ENCODE measurements at places on chromosomes 11 and 22.

- DNase-seq: peak; percentile 26
Measured at GRCh38 chr22:37486224-37486845, at the start of gene MFNG. TSS of gene MFNG (minus strand) at chr22:37486384. CDS start at chr22:37486177, 207 bp downstream.

DNA sequence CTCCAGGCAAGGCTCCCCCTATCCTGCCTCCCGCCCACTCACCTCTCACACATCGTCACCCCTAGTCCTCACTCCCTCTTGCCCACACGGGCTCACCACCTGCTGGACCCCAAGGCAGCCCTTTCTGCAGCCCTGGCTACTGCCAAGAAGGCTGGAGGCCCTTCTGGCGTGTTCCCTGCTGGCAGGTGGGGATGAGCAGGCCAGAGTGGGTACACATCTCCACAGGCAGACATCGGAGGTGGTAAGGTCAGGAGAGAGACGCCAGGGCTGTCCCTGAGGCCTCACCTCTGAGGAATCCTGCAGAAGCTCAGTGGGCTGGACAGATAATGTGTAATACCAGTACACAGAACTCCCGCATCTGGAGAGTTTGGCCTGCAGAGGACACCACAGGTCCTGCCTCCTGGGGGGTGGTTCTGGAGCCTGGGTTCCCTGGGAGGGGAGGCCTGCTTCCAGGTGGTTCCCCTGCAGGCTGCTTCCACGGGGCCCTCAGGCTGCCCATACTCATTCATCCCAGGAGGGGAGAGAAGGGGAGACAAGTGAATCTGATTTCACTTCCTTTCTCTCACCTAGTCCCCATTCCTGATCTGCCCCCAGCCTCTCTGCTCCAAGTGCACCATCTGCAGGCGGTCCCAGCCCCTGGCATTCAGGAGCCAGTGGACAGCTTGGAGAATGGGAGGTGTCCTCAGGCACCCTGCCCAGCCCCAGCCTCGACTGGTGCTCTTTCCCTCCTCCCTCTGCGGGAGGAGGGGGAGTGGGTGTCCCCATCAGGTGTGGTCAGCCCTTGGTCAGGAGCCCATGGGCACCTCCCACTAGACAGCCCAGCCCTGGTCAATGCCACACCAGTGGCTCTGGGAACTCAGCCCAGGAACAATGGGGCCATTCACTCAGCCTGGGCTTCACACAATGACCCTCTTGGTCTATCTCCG is 6.1 kb upstream of the CHST1 start:
- DNase-seq: no peak

GRCh38 chr11:116727990-116728389 is 44.8 kb downstream of the BUD13 start:
- DNase-seq: no peak

- DNase-seq: no peak
Measured at GRCh38 chr11:2267306-2267850, 3.0 kb downstream of the ASCL2 start.

GRCh38 chr11:78649361-78650215 is 74.9 kb upstream of the NARS2 start:
- DNase-seq: no peak

DNA sequence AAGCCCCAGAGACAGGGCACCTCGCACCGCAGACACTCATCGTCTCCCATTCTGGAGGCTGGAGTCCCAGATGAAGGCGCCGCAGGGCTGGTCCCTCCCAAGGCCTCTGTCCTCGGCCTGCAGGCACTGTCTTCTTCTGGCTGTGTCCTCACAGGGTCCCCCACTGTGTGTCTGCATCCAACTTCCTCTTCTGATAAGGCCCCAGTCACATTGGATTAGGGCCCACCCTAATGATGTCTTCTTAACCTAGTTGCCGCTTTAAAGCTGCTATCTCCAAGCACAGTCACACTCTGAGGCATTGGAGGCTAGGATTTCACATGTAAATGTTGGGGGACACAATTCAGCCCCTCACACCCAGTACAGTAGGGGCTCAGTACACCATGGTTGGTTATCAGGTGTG is 48.9 kb downstream of the DHCR7 start:
- DNase-seq: no peak

- DNase-seq: no peak
Measured at GRCh38 chr11:134587345-134587744, 175.3 kb upstream of the B3GAT1 start.

DNA sequence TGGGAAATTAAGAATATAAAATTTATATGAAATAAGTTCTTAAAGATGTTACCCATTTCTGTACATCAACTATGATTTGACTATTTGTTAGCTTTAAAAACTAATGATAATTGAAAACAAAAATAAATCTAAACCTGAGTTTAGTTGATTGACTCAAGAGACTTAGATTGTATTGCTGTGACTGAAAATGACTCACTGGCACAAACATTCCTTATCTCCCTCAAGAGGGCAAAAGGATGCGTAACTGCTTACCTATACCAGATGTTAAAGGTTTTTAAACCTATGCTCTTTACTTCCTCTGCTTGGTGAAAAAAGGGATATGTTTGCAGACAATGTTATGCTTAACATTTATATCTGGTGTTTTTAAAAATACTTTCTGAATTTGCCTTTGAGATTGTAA is 30.3 kb downstream of the ATM start:
- no peak for DNase-seq

DNA sequence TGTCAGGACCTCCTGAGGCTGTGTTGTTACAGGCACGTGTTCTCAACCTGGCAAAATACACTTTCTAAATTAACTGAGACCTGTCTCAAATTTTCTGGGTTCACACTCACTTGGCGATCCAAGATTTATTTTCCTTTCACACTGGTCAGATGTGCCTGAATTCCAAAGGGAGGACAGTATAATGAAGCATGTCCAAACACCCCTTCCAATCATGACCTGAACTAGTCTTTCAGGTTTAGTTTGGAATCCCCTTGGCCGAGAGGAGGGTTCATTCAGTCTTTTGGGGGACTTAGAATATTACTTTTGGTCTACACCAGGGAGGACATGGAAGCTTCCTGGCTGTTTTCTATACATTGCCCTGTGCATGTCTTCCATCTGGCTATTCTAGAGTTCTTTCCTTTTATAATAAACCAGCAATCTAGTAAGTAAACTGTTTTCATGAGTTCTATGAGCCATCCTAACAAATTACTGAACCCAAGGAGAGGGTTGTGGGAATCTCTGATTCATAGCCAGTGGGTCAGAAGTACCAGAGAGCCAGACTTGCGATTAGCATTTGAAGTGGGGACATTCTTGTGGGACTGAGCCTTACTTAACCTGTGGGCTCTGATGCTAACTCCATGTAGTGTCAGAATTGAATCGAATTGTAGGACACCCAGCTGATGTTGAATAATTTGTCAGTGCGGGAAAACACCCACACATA is 14.8 kb upstream of the TMEM216 start:
- DNase-seq: no peak

DNA sequence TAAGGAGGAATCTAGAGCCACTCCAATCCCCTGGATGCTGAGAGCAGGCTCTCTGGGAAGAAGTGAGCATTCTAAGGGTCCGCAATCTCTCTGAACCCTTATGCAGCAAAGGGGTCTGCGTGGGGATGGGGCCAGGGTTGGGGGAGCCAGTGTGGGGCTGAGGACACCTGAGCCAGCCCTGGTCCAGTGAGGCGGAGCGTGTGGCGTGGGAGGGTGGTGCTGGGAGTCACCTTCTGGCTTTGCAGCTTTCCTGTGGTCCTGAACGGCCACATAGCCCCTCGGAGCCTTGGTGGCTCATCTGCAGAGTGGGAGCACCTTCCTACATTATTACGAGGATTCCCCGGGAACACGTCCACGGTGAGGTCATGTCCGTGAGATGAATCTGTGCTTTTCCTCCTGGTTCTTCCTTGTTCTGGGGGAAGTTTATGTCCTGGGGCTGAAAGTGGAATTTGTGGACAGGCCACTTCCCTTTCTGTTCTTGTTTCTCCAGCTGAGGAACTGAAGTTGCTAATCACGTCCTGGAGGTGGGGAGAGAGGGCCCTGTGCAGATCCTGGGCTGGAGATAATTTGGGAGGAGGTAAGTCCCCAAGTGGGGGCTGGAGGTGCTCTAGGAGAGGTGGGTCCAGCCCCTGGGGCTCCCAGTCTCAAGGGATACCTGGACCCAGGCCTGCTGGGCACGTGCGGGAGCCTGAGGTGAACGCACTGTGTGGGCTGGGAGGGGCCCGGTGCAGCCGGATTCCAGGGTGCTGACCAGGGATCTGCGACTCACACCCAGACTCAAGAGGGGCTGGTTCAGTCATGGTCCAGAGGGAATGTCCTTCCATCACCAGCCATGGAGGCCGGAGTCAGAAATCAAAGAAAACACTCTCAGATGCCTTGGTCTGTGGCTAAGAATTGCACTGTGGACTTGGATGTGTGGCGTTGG is 6.1 kb downstream of the MRGPRE start:
- DNase-seq: no peak

DNA sequence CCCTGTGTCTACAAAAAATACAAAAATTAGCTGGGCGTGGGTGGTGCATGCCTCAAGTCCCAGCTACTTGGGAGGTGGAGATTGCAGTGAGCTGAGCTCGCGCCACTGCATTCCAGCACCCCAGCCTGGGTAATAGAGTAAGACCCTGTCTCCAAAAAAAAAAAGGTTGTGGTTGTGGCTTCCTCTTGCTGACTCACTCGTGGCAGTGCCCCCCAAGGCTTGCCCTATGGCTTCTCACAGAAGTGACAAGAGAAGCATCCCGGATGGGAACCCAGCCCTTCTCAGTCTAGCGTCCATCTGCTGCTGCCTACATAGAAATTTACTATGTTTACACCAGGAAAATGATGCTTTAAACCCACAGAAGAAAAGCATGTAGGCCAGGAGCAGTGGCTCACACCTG is 68.5 kb upstream of the PITPNB start:
- DNase-seq: no peak

GRCh38 chr11:14347991-14348390 is 11.0 kb downstream of the RRAS2 start:
- no peak for DNase-seq

- no peak for DNase-seq
Measured at GRCh38 chr11:119902656-119903231, 173.7 kb upstream of the NECTIN1 start.

- DNase-seq: peak; percentile 68
Measured at GRCh38 chr11:121318848-121319834, 26.6 kb downstream of the SC5D start.

GRCh38 chr22:42930810-42931420 is 73.8 kb upstream of the ARFGAP3 start:
- DNase-seq: no peak

GRCh38 chr22:35537232-35537631 is 3.4 kb upstream of the RASD2 start:
- DNase-seq: no peak

DNA sequence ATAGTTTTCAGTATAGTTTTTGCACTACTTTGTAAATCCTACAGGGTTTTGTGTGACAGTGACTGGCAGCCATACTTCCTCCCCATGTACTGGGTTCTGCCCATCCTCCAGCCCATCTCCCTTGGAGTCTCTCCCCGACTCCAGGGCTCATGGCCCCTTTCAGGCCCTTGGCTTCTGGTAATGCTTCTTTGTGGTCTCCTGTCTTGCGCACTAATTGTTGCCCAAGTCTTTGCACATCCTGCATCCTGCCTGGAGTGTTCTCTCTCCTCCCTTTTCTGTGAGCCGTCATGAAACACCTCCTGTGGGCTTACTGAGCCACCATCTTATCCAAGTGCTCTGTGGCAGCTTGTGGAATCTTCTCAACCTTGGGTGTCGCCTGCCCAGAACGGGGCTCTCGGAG is 11.4 kb upstream of the KCNQ1OT1 start:
- no peak for DNase-seq

All from NCI-H1105 (cell line).